ENCODE measurements at places on chromosomes 1 and 21.

DNA sequence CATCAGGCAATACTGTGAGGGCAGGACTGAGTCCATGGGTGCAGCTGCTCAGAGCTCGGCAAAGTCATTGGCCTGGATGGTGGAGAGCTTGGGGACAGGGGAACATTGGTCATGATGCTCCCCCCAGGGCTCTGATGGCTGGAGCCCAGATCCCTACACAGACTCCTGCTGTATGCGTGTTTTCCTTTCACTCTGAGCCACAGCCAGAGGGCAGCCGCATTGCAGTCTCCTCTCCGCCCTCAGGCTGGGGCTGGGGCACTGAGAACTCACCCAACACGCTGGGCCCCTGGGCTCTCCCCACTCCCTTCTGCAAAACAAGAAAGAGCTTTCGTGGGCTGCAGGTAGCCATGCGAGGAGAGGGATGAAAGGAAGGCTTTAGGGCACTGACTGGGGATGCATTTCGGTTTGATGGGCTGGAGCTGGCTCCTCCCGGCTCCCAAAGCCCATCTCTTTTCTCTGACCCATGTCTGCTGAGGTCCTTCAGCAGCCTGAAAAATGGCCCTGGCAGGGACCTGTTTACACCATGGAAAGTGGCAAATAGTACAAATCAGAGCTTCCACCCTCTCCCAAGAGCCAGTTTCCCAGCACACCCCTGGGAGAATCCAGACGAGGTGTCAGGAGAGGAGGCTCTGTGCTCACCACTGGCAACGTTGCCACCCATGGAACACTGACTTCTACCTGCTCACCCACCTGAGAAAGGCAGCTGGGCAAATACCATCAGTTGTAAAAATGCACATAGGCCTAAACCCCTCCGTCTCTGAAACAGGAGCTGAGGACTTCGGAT lies 43.8 kb downstream of the CAPN2 start:
- DNase-seq: no peak

- no peak for DNase-seq
These were observed 71.1 kb upstream of the EXO1 start for GRCh38 chr1:241776911-241777310.

DNA sequence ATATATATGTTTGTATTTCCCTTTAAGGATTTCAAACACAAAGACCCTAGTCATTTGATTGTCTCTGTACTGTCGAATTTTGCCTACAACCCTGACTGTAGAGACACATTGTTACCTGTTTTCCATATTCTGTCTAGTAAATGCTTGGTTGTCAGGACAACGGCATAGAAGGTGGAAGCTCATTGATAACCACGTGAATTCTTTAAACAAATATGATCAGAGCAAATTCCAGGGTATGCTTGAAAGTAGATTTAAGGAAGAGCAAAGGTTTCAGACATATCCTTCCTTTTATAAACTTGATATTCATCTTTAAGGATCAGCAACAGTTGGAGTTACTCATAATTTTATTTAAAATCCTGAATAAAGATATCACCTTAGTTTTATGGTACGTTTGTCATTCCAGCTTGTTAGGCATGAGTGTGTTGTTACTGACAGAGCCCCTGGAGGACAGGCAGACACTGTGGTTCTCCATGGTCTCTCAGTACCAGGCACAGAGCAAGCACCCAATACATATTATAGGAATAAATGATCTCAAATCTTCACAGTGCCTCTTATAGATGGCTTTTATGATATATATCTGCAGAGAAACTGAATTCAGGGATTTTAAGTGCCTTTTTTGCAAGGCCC lies 203.2 kb downstream of the FGGY start:
- DNase-seq: no peak

GRCh38 chr1:160358073-160358472 lies 8.8 kb upstream of the NHLH1 start:
- DNase-seq: no peak

DNA sequence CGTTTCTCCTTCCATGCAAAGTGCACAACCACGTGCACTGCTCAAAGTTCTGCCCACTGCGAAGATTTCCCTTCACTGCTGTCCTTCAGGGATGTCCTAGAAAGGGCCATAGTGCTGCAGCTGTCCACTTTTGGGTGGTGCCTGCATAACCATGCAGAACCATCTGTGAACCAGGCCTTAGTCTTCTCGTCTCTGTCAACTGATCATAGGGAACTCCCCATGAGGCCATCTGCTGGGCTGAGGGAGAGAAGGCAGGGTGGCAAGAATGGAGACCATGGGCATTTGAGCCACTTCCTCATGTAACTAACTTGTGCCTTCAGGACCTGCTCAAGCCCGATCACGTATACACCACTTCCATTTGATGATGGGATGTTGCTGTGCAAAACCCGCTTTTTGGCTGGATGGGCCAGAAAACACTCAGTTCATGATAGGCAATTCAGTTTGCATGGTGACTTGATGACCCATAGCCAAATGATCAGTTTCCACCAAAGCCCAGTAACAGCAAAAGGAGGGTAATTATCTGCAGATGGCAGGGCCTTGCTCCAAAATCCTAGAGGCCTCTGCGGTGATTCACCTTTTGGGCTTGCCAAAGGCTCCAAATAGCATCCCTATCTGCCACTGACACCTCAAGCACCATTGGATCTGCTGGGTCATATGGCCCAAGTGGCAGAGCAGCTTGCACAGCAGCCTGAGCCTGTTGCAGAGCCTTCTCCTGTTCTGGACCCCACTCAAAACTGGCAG lies 9.5 kb downstream of the ST6GALNAC5 start:
- no peak for DNase-seq

- no peak for DNase-seq
These were observed 4.7 kb downstream of the MAP1LC3C start for GRCh38 chr1:241994171-241994570.

DNA sequence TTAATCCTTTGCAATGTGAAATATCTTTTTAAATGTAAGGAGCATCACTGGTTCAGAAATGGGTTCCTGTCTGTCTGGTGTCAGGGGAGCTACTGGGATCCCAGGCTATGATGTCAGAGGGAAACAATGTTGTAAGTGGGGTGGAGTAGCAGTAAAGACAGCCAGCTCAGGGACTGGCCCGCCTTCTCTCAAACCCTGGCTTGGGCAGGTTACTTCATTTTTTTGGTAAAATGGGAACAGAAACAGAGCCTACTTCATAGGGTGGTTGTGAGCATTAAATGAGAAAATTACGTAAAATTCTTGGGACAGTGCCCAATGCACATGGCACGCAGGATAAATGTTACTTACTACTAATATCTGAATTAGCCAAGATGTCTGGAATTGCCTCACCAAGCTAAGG lies 30.7 kb upstream of the IL20 start:
- no peak for DNase-seq

DNA sequence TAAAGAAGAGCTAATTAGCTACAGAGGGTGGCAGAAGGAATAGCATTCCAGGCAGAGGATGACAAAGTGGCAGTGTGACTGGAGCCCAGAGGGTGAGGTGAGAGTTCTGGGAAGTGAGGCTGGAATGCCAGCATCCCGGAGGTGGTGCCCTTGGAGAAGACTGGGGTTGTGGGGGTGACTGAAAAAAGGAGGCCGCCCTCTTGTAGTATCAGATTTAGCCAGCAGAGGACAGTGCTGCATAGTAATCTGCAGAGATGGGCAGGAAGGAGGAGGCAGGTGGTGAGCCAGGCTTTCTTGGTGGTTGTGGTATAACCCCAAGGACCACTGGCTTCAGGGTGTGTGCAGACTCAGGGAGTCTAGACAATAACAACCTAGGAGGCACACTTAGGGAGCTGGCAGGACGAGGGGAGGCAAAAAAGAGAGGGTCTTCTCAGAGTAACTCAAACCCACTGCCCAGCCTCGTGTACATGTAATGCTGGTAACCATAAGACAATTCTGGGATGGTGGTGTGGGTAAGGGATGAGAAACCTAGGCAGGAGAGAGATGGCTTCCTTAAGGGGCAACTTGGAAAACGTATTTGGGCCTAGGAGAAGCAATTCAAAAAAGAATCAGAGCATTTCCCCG lies 30.5 kb downstream of the MROH7 start:
- no peak for DNase-seq

- no peak for DNase-seq
These were observed 16.4 kb downstream of the CCN1 start for GRCh38 chr1:85596947-85597346.

GRCh38 chr1:240967070-240967724 lies 355.2 kb upstream of the GREM2 start:
- DNase-seq: no peak

- DNase-seq: peak; percentile 76
These were observed 16.9 kb upstream of the SAMD11 start for GRCh38 chr1:906600-907420.

DNA sequence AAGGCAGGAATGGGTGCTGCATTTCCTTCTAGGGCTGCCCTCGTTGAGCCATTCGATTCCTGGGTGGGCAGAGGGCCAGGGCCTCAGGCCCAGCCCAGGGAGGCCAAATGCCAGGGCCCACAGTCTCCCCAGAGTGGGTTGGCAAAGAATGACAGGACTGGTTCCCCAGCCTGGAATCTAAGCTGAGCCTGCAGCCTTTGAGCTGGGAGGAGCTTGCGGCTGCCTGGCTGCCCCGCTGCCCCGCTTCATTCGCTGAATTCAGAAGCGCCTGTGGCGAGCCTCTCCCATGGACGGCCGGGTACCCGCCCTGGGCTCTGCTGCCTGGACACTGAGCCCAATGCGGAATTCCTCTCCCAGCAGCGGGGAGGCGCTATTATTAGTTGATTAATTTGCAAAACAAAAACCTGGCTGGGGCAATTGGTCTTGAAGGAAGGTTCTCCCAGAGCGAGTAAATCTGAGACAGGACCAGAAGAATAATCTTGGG lies 32.3 kb upstream of the TARDBP start:
- no peak for DNase-seq

DNA sequence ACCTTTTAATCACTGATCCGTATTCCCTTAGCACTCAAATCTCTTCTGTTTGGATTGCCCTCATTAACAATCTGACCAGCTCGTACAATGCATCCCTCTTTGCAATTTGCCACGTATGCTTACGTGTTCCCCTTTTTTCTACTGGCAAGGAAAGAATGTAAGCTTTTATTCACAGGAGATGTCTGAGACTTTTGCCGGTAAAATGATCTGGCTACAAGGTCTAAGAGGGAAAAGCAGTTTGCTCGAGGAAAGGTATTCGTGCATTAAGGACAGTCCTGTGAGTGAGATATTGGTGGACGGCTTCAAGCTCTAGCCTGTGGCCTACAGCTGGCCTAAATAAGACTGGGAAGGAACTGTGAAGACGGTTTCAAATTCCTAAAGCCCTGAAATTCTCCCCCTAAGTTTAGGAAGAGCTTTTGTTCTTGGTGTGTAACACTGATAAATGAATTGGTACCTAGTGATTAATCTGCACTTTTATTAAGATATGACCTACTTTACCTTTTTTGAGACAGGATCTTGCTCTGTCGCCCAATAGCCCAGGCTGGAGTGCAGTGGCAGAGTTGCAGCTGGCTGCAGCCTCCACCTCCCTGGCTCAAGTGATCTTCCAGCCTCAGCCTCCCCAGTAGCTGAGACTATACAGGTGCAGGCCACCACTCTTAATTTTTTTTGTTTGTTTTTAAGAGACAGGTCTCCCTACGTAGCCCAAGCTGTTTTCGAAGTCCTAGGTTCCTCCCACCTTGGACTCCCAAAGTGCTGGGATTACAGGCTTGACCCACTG lies 895 bp upstream of the UBR4 start:
- no peak for DNase-seq

- no peak for DNase-seq
These were observed 48.1 kb downstream of the CAMSAP2 start for GRCh38 chr1:200786788-200787187.

DNA sequence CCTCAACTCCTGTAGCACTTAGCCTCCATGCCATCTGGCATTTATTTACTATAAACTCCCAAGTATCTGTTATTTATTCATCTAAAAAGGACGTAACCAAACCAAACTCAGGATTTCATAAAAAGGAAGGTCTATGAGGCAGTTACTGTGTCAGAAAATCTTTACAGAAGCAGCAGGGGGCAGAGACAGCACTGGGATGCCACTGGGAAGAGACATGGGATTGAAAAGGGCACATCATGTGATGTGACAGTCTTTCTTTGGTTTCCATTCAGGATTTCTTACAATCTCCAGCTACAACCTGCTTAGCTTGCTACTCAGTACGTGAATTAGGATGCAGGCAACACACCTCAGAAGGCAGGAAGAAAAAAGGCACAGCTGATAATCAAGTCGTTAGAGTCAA lies 31.2 kb downstream of the SPRTN start:
- DNase-seq: no peak

DNA sequence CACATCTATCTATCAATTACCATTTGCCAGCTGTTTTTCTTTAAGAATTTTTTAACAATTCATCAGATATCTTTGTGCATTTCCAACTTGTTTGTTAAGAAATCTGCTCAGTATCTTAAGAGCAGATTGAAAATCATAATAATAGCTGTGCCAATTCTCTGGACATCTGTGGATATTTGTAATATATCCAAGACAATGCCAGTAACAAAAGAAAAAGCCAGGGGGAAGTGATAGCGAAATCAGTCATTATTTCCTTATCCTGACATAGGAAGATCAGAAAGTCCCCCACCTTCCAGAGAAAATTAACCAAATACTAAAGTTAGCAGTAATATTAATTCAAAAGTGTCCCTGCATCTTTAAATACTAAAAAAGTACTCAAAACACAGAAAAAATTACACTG lies 217.1 kb downstream of the RERE start:
- no peak for DNase-seq

GRCh38 chr21:32537569-32537881 lies 47.8 kb downstream of the TCP10L start:
- no peak for DNase-seq

GRCh38 chr1:183804916-183805841 lies at the start of gene RGL1:
Gene RGL1, plus strand, starts transcription at chr1:183805120. Its CDS starts 178 bp downstream, at chr1:183805298.
- DNase-seq: no peak

DNA sequence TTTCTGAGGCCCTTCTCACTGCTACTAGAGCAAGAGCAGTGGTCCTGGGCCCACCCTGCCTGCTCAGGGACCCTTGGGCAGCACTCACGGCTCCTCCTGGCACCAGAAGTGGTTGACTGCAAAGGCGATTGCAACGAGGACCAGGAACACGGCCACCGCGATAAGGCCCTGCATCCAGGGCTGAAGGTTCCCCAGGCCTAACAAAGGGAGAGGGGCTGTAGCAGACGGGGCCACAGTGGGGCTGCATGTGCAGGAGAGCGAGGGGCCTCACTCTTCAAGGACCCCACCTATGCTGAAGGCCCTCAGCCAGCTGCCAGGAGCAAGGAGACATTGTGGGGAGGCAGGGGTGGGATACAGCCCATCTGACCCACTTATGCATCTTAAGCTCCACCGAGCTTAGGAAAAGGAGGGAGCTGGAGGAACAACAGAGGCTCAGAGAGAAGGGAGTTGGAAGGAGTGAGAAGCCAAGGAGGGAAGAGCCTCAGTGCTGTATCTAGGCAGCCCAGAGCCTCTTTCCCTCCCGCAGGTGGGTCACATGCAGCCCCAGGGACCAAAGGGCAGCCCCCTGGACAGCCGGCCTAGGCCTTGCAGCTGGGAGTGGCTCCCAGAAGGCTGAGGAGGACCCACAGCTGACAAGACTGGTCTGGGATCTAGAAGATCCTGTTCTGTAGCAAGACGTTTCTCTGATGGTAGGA lies 2.5 kb downstream of the PDZK1IP1 start:
- peak; percentile 53 for DNase-seq

- DNase-seq: no peak
These were observed 871 bp downstream of the TUFT1 start for GRCh38 chr1:151540982-151541377.
